CD4-positive, alpha-beta T cell treated with Interferon alpha-2 for 1 hour (primary cell): ENCODE measurements at places on chromosomes 2 and 18.

DNA sequence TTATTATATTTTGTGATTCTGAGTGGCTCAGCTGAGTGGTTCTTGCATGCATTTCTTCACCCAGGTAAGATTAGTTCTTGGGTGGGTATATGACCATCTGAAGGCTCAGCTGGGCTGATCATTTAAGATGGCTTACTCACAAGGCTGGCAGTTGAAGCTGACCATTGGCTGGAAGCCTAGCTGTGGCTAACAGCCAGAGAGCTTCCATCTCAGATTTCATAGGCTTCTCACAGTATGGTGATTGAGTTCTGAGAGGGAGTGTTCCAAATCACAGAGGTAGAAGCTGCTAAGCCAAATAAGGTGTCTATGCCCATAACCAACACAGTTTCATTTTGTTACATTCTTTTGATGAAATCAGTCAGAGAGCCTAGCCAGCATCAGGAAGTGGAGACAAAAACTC is 117.4 kb upstream of the RPRM start:
- DNase-seq = no peak

- no peak for DNase-seq
Measured at GRCh38 chr2:204972161-204972560, 426.9 kb downstream of the PARD3B start.

DNA sequence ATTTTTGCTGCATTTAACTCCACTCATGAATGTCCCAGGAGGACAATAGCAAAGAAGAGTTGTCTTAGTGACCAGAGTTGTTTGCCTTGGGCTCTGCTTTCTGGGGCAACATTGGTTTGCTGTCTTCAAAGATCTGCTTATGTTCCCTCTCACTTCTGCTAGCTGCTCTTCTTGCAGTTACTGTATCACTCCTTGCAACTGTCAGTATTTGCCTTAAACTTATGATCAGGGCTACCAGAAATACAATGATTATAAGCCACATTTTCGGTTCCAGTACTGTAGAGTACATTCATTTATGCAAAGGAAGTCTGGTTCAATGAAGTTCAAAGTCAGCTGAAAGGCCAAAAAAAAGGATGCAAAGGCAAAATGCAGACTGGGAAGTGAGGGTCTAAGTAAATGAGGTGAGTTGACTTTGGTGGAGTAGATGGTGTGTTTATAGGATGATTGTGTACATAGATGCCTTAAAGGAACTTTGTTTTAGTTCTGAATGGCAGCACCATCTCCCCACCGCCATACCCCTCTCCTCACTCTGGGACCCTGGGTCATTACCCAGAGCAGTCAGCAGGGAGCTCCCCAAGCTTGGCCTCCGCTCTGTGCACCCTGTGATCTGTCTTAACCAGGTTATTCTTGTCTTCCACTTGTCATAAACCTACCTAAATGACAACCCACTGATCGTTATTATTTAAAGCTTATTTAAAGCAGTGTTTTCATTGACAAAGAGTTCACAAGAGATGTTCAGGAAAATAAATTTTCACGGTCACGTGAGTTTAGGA is 236.0 kb downstream of the DOK6 start:
- DNase-seq = peak; percentile 41

DNA sequence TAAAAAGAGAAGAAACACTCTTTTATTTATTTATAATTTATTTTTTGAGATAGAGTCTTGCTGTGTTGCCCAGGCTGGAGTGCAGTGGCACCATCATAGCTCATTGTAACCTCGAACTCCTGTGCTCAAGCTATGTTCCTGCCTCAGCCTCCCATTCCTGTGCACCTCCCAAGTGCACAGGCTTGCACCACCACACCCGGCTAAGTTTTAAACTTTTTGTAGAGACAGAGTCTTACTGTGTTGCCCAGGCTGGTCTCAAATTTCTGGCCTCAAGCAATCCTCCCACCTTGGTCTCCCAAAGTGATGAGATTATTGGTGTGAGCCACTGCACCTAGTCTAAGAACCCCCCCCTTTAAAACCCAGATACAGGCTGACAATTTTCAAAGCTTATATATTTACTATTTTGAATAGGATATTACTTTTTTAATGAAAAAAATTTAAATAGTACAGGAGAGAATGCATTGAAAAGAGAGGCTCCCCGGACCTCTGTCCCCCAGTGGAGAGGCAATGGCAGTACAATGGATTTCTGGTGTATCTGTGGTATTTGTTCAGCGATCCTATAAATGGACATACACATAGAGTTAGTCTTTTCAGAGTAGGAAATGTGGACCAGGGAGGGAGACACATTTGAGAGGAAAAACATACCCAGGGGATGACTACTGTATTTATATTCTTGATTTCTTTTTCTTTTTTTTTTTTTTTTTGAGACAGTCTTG is 48.1 kb upstream of the CNOT11 start:
- DNase-seq = no peak

DNA sequence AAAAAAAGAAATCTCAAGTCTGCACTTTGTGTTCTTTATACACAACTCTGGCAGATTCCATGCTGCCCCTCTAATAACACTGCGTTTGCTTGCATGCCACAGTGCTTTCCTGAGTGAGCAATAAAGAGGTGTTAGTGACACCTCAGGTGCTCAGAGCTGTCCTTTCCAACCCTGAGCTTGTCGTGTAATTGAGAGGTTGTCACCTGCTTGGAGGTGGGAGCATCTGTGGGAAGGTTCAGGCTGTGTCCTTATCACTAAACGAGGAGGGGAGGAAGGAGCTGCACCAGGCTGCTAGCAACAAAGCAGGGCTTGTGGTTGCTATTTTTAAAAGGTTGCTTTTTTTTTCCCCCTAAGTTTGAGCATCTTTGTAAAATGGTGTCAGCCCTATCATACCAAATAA is 31.9 kb downstream of the APCDD1 start:
- DNase-seq = no peak
